ENCODE measurements at places on chromosomes 6 and 20.
A peak's percentile ranks its signal among the peaks of the same experiment; 100 is the strongest.

- DNase-seq = no peak
Observed at GRCh38 chr20:42972591-42972990, 217.1 kb downstream of the PTPRT start.

DNA sequence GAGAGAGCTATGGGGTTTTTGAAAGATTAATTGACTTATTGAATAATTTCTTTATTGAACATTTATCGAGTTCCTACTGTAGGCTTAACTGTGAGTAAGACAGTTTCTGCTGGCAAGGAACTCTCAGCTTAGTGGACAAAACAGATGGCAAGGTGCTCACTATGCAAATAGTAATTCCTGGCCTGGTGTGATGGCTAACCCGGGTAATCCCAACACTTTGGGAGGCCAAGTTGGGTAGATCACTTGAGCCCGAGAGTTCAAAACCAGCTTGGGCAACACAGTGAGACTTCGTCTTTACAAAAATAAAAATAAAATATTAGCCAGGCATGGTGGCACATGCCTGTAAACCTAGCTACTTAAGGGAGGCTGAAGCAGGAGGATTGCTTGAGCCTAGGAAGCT lies 13.5 kb upstream of the TGM2 start:
- no peak for DNase-seq

DNA sequence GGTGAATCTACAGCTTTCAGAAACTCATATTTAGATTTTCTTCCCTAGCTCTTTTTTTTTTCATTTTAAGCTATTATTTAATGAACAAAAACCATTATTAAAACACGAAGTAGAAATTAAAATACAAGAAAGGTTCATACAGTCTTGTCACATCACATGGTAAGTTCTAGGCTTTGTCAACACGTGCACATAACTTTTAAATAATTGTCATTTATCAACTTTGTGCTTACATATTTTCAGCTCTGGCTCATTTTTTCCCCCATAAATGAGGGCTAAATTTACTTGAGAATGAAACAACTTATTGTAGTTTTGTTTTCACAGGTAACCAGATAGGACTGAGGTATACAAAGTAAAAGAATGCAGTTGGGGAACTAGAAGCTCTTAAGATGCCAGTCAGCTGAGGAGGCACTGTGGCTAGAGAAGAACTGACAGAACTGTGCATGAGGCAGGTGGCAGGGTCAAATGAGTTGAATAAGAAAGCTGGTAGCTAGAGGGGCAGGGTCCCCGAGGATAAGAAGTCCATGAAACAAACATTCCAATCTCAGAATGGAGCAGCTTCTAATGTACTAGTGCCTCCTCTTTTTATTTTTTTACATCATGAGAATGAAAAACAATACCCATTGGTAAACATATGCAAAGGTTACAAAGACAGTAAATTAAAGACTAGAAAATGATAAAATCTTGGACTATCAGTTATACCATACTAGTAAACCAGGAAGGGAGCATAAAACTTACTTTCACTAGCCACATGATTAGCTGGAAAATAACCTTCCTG lies 141.5 kb downstream of the MYB start:
- DNase-seq = no peak

DNA sequence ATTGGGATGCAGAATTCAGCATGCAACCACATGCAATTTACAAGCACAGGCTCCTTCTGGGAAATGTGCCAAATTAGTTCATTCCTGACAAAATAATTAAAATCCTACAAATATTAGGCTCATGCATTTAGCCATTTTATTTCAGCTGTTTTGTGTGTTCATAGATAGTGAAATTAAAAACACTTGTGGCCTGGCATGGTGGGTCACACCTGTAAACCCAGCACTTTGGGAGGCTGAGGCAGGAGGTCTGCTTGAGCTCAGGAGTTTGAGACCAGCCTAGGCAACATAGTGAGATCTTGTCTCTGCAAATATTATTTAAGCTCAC lies 92.4 kb upstream of the SHLD1 start:
- no peak for DNase-seq

- DNase-seq = no peak
Observed at GRCh38 chr6:93389192-93389591, 30.2 kb downstream of the EPHA7 start.

GRCh38 chr6:148509800-148510581 lies 167.4 kb downstream of the SASH1 start:
- peak; percentile 55 for DNase-seq

GRCh38 chr20:14634665-14635064 lies 297.3 kb upstream of the FLRT3 start:
- no peak for DNase-seq

DNA sequence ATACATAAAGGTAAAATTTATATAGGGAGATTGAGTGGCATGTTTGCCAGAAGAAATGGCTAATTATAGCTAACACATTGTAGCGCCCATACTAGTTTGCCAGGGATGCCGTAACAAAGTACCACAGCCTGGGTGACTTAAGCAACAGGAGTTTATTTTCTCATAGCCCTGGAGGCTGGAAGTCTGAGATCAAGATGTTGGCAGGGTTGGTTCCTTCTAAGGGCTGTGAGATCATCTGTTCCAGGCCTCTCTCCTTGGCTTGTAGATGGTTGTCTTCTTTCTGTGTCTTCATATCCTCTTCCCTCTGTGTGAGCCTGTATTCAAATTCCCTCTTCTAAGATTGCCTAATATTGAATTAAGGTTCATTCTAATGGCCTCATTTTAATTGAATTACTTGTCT lies 417.5 kb upstream of the OPRM1 start:
- no peak for DNase-seq

DNA sequence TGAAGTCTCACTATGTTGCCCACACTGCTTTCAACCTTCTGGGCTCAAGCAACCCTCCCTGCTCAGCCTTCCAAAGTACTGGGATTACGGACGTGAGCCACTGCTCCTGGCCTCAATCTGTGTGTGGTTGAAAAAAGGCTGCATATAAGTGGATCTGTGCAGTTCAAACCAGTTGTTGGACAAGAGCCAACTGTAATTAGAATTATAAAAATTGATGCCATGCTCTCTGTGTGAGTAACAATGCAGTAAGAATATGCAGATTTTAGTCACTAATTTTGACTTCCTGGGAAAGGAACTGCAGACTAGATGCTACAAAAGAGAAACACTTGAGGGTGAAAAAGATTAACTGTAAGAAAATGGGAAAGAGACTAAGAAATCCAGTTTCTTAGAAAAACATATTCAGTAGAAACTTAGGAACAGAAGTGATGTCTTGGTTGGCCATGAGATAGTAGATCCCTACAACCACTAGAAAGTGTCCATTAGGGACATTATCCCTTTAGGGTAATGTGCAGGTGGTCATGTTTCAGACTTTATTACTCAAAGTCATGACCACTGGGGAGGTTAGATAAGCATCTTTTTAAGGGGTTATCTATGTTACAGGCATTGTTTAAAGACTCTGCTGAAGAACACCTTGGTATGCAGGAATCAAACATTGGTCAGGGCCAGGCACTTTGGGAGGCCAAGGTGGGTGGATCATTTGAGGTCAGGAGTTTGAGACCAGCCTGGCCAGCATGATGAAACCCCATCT lies 26.3 kb downstream of the ITCH start:
- DNase-seq = no peak

- no peak for DNase-seq
Observed at GRCh38 chr6:63839485-63839884, 203.9 kb downstream of the PHF3 start.

- no peak for DNase-seq
Observed at GRCh38 chr6:38012573-38012972, 193.0 kb downstream of the ZFAND3 start.

DNA sequence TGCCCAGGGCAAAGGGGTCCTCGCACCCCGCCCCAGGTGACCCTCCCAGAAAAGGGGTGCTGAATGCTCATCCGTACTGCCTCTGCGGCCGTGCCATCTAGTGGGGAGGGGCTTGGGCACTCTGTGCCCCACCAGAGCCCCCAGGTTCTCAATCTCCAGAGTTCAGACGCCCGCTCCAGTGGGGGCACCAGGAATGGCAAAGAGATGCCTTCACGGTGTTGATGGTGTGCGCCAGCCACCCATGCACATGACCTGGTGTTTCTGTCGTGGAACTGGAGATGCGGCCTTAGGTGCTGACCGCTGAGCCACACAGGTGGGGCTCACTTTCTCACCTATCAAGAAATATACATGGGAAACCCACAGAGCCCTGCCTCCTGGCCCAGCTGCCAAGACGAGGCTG lies 30.8 kb downstream of the GNAS-AS1 start:
- DNase-seq = no peak

GRCh38 chr20:44720997-44721784 lies 6.0 kb downstream of the CCN5 start:
- DNase-seq = no peak

DNA sequence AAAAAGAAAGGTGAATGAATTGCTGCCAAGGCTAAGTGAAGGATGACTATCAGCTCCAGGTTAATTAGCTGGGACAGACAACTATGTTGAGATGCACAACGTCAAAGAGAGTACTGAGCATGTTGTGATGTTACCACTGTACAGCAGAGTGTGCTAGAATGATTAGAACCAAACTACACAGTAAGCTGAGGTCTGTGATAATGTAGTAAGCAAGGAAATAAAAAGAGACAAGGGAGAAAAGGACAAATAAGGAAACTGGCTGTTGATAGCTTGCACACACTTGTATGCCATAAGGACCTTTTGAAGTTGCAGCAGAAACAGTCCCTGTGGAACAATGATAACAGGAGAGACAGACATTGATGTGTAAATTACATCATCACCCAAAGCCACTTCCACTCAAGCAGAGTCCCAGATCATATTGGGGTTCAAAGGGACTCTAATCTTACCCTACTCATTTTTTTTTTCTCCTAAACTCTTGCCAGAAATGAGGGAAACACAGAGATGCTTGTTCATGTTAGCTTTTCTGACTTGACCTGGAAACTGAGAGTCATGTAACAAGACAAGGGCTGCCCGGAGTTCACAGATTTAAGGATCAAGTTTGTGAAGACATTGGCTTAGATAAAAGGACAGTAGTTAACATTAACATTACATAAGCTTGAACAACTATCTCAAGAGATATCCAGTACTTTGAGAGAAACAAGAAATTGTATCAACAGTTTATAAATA lies 189.9 kb downstream of the CENPW start:
- DNase-seq = no peak

DNA sequence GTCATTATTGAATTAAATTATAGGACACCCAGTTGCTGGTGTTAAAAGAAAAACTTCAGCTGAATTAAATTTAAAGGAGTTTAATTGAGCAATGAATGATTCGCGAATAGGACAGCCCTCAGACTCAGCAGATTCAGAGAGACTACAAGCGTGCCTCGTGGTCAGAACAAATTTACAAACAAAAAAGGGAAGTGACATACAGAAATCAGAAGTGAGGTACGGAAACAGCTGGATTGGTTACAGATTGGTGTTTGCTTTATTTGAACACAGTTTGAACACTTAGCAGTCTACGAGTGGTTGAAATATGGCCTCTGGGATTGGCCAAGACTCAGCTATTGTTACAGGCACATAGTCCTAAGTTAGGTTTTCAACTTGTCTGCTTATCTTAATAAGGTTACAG lies 25.8 kb upstream of the TNFRSF21 start:
- DNase-seq = no peak

DNA sequence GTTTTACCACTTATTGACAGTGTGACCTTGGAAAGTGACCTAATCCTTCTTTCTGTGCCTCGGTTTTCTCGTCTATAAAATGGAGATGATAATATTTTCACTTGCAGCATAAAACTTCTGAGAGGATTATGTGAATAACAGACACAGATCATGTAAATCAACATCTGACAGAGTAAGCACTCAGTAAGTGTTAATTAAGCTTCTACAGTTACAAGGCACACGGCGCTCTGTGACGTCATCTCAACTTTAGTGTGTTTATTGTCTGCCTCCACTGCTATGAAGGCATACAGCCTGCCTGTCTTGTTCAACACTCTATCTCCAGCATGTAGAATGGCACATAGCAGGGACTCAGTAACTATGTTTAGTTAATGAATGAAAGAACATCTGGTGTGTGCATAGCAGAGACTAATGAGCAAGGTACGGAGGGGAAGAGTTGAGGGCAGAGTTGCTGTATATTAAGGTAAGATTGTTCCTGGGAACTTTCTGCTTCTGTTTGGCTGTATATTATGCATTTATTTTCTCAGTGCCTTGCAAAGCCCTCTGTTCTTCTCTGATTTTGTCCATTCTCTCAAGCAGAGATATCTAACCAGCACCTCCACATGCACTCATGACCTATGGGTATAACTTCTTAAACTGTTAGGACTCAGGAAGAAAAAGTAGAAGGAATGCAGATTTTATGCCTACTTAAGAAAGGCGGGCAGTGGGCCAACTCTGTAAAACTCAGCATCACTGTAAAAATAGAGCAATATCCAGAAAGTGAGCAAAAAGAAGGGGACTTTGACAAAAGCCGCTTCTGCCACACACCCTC lies 66.4 kb upstream of the STMND1 start:
- DNase-seq = no peak

GRCh38 chr20:50144362-50144761 lies 9.2 kb downstream of the PEDS1 start:
- DNase-seq = no peak

DNA sequence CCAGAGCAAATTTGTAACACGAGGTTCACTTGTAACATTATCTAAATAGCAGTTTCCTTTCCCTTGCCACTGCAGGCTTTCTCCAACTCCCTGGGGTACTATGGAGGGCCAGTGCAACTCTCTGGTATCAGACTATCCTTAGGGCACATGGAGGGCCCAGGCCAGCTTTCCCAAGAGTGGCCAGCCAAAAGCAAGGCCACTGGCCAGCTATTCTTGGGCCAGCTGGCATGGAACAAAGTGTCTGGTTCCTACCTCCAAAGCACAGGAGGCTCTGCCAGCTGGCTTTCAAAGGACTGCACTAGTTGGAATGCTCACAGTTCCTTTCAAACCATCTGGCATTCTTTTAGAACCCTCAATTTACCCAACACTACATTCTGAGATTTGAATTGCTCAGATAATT lies 8.7 kb downstream of the RNF24 start:
- DNase-seq = no peak

DNA sequence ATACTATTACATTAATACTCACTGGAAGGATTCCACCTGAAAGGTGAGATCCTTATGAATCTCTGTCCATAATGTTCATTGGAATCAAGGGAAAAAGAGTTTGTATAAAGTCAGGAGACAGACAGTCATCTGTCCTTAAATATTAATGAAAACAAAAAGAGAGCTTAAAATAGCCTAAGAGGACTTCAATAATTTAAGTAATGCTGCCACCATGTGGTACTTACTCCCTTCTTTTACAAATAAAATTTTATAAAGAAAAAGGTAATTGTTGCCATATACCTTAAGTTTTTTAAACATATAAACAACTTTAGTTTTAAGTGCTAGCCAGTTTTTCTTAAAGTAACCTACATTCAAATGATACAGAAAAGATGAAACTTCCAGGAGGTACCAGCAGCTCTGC lies 5.1 kb downstream of the BLOC1S5 start:
- no peak for DNase-seq

DNA sequence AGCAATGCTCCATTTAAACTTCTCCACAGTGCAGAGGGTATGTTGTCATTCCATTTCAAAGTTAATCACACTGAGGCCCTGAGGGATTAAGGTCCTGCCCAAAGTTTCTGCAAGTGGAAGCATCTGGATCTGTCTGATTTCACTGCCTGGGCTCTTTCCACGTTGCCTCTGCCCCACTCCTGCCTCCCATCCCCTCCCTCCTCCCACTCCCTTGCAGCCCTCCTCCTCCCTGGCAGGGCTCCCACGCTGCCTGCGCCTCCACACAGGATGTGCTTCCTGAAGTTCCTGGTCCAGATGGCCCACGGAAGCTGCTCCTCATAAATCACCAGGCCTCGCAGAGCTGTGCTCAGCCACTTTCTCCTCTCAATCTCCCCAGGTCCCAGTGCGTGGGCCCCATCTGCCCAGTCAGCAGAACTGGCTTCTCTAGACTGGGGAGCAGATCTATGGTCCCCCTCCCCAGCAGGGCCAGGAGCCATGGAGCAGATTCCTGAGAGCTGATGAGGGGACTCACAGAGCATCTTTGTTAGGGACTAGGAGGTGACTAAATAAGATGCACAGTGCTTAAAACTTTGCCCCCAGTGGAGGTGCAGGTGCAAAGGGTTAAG lies 65.4 kb upstream of the MAFB start:
- peak; percentile 8 for DNase-seq

Measured in right renal cortex interstitium (tissue), 3 donors.